ENCODE measurements at places on chromosomes 4 and X. TPM values are rescaled to one million over a fixed set of nuclear protein-coding genes. Genes with fewer than 3 reads are reported as not detected.

SPANXA1 gene
- not detected for total RNA-seq

TMEM154 gene
- total RNA-seq, result 11.1 TPM

AWAT2 gene
- total RNA-seq, result not detected

OGT gene
- 112 TPM for total RNA-seq

PIR gene
- 11.9 TPM for total RNA-seq

GAGE12G gene
- not detected for total RNA-seq

ATOH1 gene
- total RNA-seq, result not detected

CT45A6 gene
- total RNA-seq, result not detected

MAGEA12 gene
- total RNA-seq, result not detected

ANXA10 gene
- not detected for total RNA-seq

ANOS1 gene
- not detected for total RNA-seq

CXCL11 gene
- not detected for total RNA-seq

S100G gene
- not detected for total RNA-seq

WAS gene
- total RNA-seq, result 0.20 TPM

CPE gene
- 7.0 TPM for total RNA-seq

SAGE1 gene
- not detected for total RNA-seq

CPLX1 gene
- not detected for total RNA-seq

KLHL4 gene
- 1.8 TPM for total RNA-seq

SLC4A4 gene
- under 0.01 TPM for total RNA-seq

SYP gene
- total RNA-seq, result 0.37 TPM

MAGEA2B gene
- not detected for total RNA-seq

IL1RAPL1 gene
- 0.39 TPM for total RNA-seq

LNX1 gene
- total RNA-seq, result 0.78 TPM

HTN1 gene
- not detected for total RNA-seq
